ENCODE measurements at places on chromosomes 7 and 10.

- no peak for DNase-seq
Observed at GRCh38 chr7:1460821-1461645, 1.8 kb upstream of the MICALL2 start.

DNA sequence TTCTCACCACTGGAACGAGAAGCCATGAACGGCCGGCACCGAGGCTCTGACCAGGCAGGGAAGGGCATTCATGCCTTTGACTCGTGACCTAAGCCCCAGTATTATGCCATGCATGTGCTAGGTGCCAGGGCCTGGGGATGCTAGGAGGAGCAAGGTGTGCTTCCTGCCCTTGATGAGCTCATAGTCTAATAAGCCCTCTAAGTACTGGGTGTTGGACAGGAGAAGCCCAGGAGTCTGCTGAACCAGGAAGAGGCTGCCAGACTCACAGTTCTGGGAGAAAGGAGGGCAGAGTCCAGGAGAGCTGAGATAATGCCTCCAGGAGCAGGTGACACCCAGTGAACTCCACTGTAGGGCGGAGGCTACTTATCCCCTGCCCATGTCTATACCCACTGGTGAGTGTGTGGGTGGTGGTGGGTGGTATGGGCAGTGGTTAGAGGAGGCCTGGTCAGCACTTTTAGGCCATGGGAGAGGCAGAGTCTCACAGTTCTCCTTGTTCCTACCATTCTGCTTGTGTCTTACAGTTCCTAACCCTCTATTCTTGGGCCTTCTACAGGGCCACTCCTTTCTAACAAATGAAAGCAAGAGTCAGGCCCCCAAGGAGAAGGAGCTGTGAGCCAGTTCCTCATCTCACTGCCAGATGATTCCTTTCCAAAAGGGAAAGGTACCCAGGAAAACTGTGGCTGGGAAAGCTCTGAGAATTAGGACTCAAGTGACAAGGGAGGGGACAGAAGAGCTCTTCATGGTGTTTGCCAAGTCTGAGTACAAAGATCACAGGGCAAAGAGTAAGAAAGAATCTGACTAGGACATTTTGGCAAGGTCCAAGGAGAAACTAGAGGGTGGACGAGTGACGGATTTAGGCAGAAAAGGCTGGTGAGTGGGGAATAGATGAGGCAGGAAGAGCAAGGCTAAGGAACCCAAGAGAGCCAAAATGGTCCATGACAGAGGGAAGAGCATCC, 3.6 kb upstream of the MXI1 start:
- DNase-seq, result no peak

- no peak for DNase-seq
Observed at GRCh38 chr10:127797339-127797738, 60.4 kb downstream of the FOXI2 start.

- no peak for DNase-seq
Observed at GRCh38 chr10:112601214-112602090, 154.4 kb downstream of the VTI1A start.

DNA sequence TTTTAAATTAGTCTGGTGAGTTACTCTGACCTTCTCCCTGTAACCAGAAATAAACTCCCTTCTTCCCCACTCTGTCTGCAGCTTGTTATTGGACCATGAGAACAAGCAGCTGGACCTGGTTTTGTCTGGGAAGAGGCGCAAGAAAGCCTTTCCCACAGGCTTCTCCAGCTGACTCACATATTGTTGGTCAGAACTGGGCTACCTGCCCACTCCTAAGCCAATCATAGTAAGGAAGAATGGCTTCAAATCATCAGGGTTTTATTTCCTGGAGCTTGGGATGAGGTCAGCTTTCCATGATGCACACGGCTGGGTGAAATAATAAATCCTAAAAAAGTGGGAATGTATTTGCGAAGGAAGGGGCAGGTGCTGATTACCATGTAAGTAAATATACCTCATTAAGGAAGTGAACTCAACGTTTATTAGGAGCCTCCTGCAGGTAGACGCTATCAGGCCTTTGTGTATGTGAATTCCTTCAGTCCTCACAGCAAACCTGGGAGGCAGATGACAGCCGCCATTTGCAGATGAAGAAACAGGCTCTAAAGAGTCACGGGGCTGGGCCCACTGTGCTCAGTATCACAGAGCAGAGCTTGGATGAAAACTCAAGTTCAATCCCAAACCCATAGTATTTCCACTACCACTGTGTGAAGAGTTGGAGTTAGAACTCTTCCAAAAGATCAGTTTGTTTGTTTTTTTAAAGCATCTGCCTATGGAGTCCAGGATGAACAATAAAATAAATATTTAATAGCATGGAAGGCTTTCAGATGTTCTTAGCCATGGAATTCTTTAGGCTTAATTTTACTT, 32.8 kb downstream of the IL15RA start:
- peak; percentile 100 for DNase-seq

- DNase-seq, result no peak
Observed at GRCh38 chr7:131795400-131795799, 239.0 kb upstream of the PODXL start.

DNA sequence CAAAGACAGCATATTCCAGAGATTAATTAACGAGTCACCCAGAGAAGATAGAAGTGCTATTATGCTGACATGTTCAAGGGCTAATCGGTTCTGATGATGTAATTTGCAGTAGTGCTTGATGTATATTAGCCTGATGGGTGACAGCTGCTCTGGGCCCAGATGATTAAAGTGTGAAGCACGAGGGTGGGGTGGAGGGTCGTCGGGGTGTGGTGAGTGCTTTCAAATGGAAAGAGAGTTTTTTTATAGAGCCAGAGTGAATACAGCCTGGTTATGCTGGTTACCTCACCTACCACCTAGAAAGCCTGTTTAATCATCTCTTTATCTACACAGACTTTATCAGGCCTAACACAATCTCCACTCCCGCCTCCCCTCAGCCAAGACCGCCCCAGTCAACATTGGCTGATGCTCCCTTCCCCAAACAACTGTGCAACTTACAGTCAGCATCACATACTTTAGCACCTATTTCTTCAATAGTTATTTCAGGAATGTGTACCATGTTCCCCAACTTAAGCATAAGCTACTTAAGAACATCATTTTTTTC, 11.5 kb upstream of the STN1 start:
- DNase-seq, result no peak

GRCh38 chr7:99311702-99312101, 14.0 kb upstream of the ARPC1A start:
- DNase-seq, result no peak

DNA sequence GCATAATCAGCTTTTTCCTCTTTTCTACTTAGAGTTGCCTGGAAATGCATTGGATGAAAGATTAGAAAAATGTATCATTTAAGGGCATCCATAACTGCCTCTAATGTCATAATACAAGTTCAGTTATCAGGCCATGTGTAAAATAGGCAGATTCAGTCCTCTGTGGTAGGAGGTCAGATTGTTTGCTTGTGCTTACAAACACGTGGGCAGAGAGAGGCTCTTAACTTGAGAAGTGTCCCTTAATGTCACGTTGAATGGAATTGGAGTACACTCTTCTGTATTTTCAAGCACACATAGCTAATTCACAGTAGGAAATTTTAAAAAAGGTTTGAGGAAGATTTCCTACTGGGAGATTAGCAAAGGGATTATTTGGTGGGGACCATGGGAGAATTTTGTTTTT, 359.8 kb upstream of the MTPN start:
- no peak for DNase-seq

DNA sequence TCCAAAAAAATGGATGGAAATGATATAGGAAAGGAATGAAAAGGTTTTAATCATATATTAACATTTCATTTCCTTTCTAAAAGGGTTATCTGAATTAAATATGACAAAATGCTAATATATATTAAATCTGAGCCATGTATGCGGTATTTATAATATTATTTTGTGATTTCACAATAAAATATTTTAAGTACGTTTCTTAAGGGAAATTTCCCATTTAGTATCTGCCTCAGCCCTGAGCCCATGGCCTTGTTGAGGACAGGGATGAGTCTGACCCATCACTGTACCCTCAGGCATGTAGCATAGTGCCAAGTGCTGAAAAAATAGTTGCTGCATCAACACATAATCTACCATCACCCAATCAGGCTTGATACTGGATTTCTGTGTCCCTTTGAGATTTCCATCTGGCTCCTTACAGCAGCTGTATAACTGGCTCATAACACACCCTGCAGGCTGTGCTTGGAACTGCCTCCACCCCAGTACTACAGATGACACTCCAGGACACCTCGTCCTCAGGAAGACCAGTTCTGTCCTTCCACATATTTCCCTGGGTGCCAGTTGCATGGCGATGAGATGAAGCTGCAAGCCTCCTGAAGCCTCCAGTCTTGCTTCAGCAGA, 59.4 kb upstream of the ASAH2 start:
- no peak for DNase-seq

DNA sequence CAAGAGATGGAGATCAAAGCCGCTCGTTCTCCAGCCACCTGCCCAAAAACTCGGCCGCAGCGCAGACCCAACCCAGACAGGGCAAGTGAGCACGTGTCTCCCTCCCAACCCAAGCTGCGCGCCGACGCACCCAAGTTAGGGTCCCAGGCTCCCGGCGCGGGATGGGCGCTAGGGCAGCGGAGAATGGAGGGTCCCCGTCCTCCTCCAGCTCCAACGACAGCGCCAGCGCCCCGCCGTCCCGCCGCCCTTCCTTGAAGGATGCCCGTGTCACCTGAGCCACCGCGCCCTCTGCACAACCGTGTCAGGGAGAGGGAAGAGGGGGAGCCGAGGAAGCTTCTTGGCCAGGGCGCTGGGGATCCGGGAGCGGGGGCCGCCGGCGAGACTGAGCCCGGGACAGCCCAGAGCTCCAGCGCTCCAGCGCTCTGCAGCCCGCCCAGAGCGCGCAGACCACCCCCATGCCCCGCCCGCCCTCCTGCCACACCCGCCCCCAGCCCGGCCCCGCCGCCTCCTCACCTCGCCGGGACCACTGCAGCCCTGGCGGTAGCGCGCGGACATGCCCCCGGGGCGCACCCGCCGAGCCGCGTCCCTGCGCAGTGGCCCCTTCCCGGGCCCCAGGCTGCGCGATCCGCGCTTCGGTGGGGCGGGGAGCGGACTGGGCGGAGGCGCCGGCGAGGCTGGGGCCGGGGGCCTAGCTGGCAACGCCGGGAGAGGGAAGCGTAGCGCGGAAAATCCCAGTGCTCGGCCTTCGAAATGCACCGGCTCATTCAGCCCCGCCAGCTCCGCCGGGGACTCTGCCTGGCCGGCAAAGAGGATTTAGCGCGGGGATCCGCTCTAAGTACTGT, at the start of gene SLC16A12:
TSS of gene SLC16A12 (minus strand) at position 424 of the 842 bp plus-strand sequence. CDS start 73,016 bp downstream, outside the sequence.
- DNase-seq, result no peak

DNA sequence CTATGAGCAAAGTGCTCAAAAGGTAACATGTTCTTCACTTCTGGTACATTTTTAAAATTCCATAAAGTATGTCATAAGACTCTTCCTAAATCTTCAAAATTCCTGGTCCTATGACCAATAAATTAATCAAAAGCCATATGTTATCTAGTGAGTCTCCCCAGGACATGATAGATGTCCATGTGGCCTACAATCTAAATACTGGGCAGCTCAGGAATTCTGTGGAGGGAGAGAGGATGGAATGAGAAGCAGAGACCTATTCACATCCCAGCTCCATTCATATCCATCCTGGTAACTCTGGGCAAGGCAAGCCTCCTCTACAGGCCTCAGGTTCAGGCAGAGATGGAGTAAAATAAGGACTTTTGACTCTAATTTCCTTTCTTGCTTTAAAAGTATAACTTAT, 224.8 kb downstream of the MTERF1 start:
- no peak for DNase-seq

- DNase-seq, result no peak
Observed at GRCh38 chr7:73936967-73937366, 76.0 kb downstream of the TMEM270 start.

GRCh38 chr7:13872709-13873108, 116.8 kb downstream of the ETV1 start:
- DNase-seq, result no peak

DNA sequence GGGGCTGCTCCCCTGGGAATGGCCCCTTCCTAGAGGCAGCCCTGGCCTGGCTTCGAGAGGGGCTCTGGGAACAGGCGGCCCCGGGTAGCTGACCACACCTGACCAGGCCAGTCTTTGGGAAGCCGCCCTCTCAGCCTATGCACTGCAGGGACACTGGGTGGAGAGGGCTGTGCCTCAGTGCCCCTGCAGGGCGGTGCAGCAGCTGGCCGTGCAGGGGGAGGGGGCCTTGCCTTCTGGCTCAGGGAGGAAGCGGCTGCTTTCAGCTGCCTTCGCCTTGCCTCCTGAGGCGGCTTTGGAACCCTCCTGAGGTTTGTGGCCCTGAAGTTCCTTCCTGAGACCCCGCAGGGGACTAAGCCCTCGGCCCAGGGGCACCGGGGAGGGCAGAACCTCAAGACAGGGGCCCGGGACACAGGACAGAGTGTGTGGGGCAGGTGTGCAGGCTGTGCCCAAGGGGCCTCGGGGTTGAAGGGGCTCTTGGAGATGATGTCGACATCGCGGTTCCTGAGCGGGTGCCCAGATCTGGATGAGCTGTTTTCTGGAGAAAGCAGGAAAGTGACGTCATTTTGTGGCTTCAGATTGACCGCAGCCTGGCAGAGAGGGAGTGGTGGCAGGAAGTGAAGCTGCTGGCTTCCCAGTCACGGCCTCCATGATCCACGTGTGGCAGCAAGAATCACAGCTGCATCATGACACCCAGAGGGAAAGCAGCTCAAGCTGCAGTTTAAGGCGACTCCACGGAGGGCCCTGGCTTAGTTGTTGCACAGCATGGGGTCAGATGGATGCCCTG, 17.7 kb downstream of the ADAM8 start:
- DNase-seq, result peak; percentile 98

- no peak for DNase-seq
Observed at GRCh38 chr7:113959910-113960309, 41.1 kb upstream of the PPP1R3A start.

- no peak for DNase-seq
Observed at GRCh38 chr7:103075337-103075918, 488 bp downstream of the ARMC10 start.

GRCh38 chr7:157291404-157292080, 45.3 kb upstream of the DNAJB6 start:
- no peak for DNase-seq

GRCh38 chr7:70189776-70190175, 591.5 kb downstream of the AUTS2 start:
- DNase-seq, result no peak

- DNase-seq, result no peak
Observed at GRCh38 chr10:46198516-46198915, 88.3 kb upstream of the ANTXRL start.

- DNase-seq, result no peak
Observed at GRCh38 chr7:38822549-38822948, 86.4 kb downstream of the VPS41 start.

GRCh38 chr10:2584385-2584784, 483.0 kb upstream of the PFKP start:
- DNase-seq, result no peak

GRCh38 chr10:103394180-103394579, 2.1 kb downstream of the ATP5MK start:
- DNase-seq, result no peak
